ENCODE measurements at places on chromosomes 16 and 17.

DNA sequence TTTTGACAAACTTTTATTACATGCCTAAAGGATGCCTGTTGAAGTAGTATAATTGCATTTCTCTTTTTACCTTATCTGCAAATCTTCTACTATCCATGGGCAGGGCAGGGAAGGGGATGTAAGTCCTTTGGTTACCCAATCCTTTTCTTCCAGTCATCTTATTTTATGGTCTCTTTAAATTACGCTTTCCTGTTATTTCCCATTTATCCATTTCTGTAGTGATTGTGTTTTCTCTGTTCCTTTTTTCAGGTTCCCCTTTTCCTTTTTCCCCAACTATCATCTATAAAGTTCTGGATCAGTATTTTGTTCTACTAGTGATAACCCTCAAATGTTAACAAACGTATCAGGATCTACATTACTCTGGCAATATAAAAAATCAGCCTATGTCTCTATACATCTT, 3.3 kb upstream of the ABCA9 start:
- no peak for DNase-seq

DNA sequence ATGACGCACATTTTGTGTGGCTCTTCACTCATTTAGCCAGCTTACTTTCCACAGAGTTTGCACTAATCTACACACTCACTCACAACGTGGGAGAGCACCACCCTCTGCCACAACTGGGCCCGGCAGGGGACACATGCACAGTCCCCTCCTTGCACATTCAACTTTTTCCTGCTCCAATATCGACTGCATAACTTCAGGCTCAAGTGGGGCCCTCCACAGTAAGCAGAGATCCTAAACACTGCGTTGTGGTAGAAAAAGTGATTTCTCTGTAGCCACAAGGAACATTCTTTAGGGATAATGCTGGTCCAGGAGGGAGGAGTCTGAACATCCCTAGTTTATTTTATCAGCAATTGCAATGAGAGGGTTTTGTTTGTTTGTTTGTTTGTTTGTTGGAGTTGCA, 40.0 kb downstream of the MRPS23 start:
- no peak for DNase-seq

DNA sequence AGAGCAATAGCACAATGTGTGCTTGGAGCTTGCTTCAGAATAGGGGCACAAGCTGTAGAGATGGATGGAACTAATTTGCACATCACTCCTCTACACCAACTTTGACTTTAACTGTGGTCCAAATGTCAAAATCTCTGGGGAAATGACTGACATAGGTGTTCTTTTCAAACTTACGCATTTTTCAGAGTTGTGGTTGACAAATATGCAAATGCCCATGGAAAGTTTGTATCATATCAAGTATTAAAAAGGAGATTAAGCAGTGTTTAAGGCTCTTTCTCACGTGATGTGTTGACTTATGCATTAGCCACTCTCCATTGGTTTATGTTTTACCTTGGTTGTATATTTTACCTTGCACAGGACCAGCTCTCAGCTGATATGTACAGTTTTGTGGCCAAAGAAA, 77.1 kb downstream of the ELAC2 start:
- no peak for DNase-seq

GRCh38 chr17:82767041-82767754, 15.3 kb downstream of the TBCD start:
- peak; percentile 72 for DNase-seq

GRCh38 chr16:5560084-5560483, 462.5 kb upstream of the EEF2KMT start:
- no peak for DNase-seq

DNA sequence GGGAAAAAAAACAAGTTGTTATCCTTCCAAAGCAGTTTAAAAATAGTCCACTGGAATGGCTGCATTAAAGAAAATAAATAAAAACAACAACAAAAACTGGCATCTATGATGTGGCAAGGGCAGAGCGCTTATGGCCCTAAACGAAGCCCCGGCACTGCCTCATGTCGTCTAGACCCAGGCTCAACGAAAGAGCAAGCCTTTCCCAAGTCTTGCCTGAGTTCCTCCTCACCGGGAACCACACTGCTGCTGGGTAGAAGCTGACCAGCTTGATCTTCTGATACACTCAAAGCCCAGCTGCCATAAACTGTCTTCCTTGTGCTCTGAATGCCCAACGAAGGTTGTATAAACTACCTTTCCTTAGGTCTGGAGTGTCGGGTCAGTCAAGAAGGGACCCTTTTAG, 37.0 kb downstream of the NDEL1 start:
- DNase-seq, result no peak

DNA sequence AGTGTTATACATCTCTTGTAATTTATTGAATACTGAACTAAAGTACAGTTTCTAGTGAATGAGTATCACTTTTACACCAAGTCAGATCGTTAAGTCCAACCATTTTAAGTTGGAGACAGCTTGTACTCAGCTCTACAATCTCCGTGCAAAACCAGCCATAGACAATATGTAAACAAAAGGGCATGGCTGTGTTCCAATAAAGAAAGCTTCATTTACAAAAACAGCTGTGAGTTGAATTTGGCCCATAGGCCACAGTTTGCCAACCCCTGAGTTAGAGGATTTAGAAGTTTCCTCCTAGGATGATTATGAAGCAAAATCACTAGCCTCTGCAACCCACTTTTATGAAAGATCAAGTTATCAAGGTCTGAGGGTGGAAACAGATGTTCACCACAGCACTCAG, 105.7 kb upstream of the RCVRN start:
- no peak for DNase-seq

DNA sequence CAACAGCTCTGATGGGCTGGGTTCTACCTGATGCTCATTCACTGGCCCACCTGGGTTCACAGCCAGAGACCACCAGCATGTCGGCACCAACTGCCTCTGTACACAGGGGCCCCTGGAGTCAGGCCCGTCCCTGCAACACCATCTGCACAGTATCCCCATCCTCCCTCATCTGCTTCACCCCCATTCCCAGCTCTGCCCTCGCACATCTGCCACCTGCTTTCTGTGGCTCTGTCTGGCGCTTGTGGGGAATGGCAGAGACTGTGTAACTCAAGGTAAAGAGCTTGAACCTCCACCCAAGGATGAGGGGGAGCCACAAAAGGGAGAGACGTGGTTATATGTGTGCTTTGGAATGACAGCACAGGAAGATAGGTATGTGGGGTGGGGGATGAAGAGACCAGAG, 27.2 kb downstream of the SMPD3 start:
- no peak for DNase-seq
